ENCODE measurements at places on chromosomes 5 and 9.

GRCh38 chr9:131976157-131977108 is 103.2 kb downstream of the MED27 start:
- no peak for DNase-seq
- H3K27me3 ChIP-seq: no peaks in the 10 kb centered on the region
- peaks cover 5% of the 10 kb centered on the region for H3K4me1 ChIP-seq

- peaks cover 4% of the 10 kb centered on the region for H3K27me3 ChIP-seq
- no peaks in the 10 kb centered on the region for H3K36me3 ChIP-seq
- no peak overlapping the region for H3K4me3 ChIP-seq
- DNase-seq: no peak
- H3K27ac ChIP-seq: no peak overlapping the region
These were observed 38.9 kb downstream of the SNX30 start for GRCh38 chr9:112789473-112789872.

DNA sequence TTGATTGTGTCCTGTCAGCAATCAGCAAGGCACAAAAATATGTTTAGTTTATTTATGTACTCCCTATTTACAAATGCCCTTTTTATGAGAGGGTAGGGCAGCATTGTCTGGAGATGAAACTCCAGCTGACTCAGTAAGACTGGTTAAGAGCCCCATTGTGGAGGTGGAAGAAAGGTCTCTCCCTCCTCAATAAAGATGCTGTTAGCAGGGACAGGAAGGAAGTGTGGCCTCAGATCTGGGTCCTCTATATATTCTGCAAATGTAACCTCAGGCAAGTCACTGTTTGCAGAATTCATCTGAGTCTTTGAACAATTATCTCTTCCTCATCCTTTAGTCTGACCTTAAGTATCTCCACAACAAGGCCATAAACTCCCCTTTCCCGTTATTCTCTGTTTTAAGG is 48.3 kb upstream of the TRAF1 start:
- peaks cover 6% of the 10 kb centered on the region for H3K27me3 ChIP-seq
- H3K36me3 ChIP-seq: no peaks in the 10 kb centered on the region
- H3K27ac ChIP-seq: peak overlapping the region; percentile 9
- no peak for DNase-seq
- peaks cover 18% of the 10 kb centered on the region for H3K4me1 ChIP-seq
- H3K4me3 ChIP-seq: no peak overlapping the region

GRCh38 chr5:127872494-127872893 is 169.3 kb downstream of the CCDC192 start:
- no peaks in the 10 kb centered on the region for H3K36me3 ChIP-seq
- no peaks in the 10 kb centered on the region for H3K4me1 ChIP-seq
- H3K27ac ChIP-seq: no peak overlapping the region
- no peak overlapping the region for H3K4me3 ChIP-seq

- no peaks in the 10 kb centered on the region for H3K4me1 ChIP-seq
- no peak for DNase-seq
- H3K4me3 ChIP-seq: no peak overlapping the region
These were observed 100.4 kb upstream of the PAM start for GRCh38 chr5:102654559-102655349.

DNA sequence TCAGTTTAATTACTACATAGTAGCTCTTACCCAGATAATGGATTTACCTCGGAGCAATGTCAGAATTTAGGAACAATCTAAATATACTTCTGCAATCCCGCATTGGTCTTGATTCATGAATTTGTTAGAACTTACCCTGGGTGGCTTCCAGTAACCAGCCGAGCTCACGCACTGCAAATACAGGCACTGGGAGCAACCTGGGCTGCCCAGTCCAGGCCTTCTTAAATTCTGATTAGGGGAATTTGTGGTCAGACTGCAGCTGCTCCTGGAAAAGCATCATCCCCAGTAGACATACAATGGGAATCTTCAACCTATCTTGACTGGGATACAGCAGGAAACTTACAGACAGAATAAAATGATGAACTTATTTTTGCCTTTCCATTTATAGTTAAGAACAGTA is 270.3 kb downstream of the SPOCK1 start:
- no peak overlapping the region for H3K4me3 ChIP-seq
- peaks cover 3% of the 10 kb centered on the region for H3K27me3 ChIP-seq
- DNase-seq: no peak
- no peaks in the 10 kb centered on the region for H3K4me1 ChIP-seq
- H3K36me3 ChIP-seq: no peaks in the 10 kb centered on the region
- no peak overlapping the region for H3K27ac ChIP-seq

DNA sequence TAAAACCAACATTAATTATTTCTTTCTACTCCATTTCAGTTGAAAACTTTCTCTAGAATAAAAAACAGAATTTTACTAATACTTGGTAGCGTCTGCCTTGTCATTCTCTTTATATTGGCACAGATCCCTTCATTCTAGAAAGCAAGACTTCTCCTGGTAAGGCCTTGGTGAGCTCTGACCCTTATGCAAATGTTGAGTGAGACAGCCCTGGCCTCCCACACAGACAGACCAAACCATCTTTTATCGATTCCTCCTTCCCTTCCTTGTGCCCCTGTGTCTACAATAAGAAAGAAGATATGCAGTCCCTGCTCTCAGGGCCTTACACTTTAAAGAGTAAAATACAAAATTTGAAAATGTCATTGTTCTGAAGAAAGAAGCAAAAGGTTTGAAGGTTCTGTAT is 262.2 kb downstream of the EFNA5 start:
- no peaks in the 10 kb centered on the region for H3K36me3 ChIP-seq
- DNase-seq: no peak
- no peaks in the 10 kb centered on the region for H3K4me1 ChIP-seq

DNA sequence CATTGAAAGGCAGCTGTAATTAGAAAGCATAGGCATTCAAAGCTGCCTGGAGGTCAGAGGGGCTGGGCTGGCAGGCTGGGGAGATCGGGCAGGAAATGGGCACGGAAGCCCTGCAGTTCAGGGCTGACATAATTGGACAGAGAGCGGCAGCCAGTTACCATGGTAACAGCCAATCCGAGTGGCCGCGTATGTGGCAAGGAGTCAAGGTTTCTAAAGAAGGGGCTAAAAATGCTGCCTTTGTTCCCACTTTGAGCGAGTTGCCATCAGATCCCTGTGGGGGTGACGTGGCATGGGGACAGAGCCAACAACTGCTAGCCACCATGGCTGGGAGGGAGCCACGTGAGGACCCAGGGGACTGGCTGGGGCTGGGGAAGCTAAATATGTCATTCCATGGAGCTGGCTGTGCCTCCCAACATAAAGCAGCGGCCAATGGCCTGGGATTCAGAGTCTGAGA is 44.7 kb upstream of the NDFIP1 start:
- H3K4me3 ChIP-seq: no peak overlapping the region
- no peaks in the 10 kb centered on the region for H3K36me3 ChIP-seq
- H3K27me3 ChIP-seq: no peaks in the 10 kb centered on the region
- H3K4me1 ChIP-seq: peaks cover 9% of the 10 kb centered on the region

- peaks cover 84% of the 10 kb centered on the region for H3K4me1 ChIP-seq
- peaks cover 34% of the 10 kb centered on the region for H3K36me3 ChIP-seq
- peak overlapping the region; percentile 73 for H3K4me3 ChIP-seq
- H3K27ac ChIP-seq: peak overlapping the region; percentile 96
These were observed 6.3 kb downstream of the RAPGEF1 start for GRCh38 chr9:131733541-131734061.

DNA sequence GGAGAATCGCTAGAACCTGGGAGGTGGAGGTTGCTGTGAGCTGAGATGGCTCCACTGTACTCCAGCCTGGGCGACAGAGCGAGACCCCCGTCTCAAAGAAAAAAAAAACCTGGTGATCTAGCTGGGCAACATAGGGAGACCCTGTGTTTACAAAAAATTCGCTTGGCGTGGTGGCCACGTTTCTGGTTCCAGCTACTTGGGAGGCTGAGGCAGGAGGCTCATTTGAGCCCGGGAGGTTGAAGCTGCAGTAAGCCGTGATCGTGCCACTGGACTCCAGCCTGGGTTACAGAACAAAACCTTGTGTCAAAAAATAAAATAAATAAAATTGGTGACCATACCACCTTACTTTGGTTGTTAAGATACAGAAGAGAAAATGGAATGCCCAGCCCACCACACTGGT is 1.8 kb upstream of the HNRNPAB start:
- peak overlapping the region; percentile 64 for H3K4me3 ChIP-seq
- H3K4me1 ChIP-seq: peaks cover 23% of the 10 kb centered on the region
- H3K27ac ChIP-seq: no peak overlapping the region
- peaks cover 25% of the 10 kb centered on the region for H3K36me3 ChIP-seq

GRCh38 chr9:75552941-75553340 is 337.5 kb upstream of the PCSK5 start:
- no peaks in the 10 kb centered on the region for H3K36me3 ChIP-seq
- no peaks in the 10 kb centered on the region for H3K4me1 ChIP-seq
- H3K4me3 ChIP-seq: no peak overlapping the region
- H3K27ac ChIP-seq: no peak overlapping the region
- no peaks in the 10 kb centered on the region for H3K27me3 ChIP-seq

GRCh38 chr5:79297661-79298060 is 61.7 kb downstream of the JMY start:
- H3K27me3 ChIP-seq: no peaks in the 10 kb centered on the region
- H3K27ac ChIP-seq: no peak overlapping the region
- H3K4me3 ChIP-seq: no peak overlapping the region

DNA sequence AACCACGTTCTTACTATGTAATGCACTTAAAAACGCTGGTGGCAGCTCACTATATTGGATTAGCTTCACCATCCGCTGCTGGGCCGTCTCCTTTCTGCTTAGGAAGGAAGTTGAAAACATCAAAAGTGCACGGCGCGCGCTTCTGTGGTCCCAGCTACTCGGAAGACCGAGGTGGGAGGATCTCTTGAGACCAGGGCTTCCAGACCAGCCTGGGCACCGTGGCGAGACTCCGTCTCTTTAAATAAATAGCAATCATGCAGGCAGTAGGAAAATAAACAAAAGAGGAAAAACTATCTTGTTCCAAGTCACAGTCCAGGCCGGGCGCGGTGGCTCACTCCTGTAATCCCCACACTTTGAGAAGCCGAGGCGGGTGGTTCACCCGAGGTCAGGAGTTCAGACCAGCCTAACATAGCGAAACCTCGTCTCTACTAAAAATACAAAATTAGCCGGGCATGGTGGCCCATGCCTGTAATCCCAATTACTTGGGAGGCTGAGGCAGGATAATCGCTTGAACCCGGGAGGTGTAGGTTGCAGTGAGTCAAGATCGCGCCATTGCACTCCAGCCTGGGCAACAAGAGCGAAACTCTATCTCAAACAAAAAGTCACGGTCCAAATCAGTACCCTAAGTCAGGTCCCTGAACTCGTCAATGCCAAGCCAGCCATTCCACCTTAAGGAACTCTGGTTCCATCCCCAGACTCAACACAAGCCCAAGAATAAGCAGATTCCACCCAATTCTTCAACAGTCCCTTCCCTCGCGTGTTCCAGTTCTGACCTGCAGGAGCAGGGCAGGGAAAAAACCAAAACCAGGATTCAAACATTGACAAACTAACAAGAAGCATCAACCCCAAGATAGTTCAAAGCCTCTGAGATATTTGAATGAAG is 1.0 kb upstream of the GOLGA1 start:
- H3K4me1 ChIP-seq: peaks cover 29% of the 10 kb centered on the region
- no peaks in the 10 kb centered on the region for H3K27me3 ChIP-seq
- peak; percentile 67 for DNase-seq
- H3K4me3 ChIP-seq: peak overlapping the region; percentile 94
- peak overlapping the region; percentile 99 for H3K27ac ChIP-seq
- peaks cover 4% of the 10 kb centered on the region for H3K36me3 ChIP-seq

DNA sequence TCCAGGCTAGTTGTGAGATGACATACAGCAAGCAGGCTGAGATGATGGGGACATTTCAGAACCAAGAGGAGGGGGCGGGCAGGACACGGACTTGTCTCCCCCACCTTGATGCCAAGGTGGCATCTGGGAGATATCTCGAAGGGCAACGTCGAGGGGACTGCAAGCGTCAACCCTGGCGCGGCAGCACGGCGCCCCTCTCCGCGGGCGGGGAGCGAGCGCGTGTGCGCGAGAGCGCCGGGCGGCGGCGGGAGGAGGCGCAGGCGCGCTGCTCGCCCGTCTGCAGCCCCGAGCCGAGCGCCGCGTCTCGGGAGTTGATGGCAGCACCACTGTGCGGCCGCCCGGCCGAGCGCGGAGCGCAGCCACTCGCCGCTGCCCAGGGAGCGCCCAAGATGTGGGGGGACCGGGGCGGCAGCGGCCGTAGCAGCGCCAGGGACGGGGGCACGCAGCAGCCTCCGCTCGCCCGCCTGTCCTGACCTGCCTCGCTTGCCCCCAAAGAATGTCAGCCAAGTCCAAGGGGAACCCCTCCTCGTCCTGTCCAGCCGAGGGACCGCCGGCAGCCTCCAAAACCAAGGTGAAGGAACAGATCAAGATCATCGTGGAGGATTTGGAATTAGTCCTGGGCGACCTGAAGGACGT is at the start of gene PRR16:
Gene PRR16, plus strand, starts transcription at position 310 of the 636 bp plus-strand sequence.
- DNase-seq: no peak
- peaks cover 51% of the 10 kb centered on the region for H3K27me3 ChIP-seq
- H3K27ac ChIP-seq: peak within 1 kb of the TSS; percentile 23
